ENCODE measurements at places on chromosomes 5 and 9.
A peak's percentile ranks its signal among the peaks of the same experiment; 100 is the strongest.

DNA sequence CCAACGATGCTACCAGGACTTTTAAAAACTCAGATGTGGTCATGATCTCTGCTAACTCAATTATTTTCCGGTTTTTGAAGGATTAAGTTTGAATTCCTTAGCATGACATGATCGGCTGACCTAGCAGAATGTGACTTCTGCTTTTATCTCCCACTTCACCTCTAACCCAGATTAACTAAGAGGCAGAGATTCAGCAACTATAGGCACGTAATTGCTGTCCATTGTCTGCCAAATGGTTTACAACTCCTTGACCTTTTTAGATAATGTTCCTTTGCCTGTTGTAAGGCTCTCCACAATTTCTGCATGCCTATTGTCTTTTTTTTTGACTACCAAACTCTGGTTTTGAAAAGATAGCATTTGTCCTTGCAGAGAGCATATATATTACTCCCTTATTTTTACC lies 268.2 kb downstream of the BRINP1 start:
- peak; percentile 56 for DNase-seq

- no peak for DNase-seq
Observed at GRCh38 chr9:91382298-91382697, 20.6 kb upstream of the AUH start.

- DNase-seq, result no peak
Observed at GRCh38 chr5:91386120-91386519, 3.0 kb upstream of the ARRDC3 start.

DNA sequence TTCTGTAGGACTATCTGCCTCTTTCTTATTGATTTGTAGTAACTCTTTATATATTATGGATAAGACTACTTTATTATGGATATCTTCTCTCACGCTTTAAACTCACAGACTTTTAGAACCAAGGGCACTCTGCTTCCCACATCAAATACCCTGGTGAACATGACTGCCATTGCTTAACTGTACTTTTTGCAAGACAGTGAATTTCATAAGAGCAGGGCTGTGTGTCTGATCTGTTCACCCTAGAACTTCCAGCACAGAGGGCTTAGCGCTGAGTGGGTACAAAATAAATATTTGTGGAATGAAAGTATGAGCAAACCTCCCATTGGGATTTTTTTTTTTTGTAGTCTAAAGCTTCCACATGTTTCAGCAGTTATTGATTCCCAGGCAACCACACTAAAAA lies 84.8 kb downstream of the CFAP77 start:
- no peak for DNase-seq

DNA sequence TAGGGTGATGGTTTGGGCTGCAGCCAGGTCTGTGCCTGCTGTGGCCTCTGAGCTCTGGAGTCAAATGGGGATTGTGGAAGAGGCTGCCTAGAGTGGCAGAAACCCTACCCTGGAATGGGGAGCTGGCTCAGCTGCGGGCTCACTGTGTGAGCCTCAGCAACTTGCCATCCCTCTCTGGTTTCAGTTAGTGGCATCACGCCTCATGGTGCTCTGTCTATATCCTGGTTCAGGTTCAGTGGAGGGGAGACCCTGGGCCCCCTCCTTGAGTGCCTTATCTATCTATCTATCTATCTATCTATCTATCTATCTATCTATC lies 132.6 kb downstream of the PHF2 start:
- no peak for DNase-seq

- no peak for DNase-seq
Observed at GRCh38 chr5:122424132-122424531, 112.1 kb downstream of the SNCAIP start.

GRCh38 chr5:168513861-168514428 lies 15.2 kb upstream of the FBLL1 start:
- DNase-seq, result no peak

GRCh38 chr9:110015759-110016158 lies 192.2 kb downstream of the C9orf152 start:
- no peak for DNase-seq

GRCh38 chr9:86795823-86796553 lies 151.3 kb downstream of the GAS1 start:
- no peak for DNase-seq
